ENCODE measurements at places on chromosomes 3 and 15. TPM values are rescaled to one million over a fixed set of nuclear protein-coding genes. Genes with fewer than 3 reads are reported as not detected.

Gene ACTR8
- total RNA-seq, result 45.9 TPM

Gene HTR3E
- not detected for total RNA-seq

- H3K27me3 ChIP-seq, result no peaks in the 10 kb centered on the region
- DNase-seq, result no peak
- no peaks in the 10 kb centered on the region for H3K4me1 ChIP-seq
These were observed 3.7 kb upstream of the GRM2 start for GRCh38 chr3:51703068-51703760.

- H3K36me3 ChIP-seq, result no peaks in the 10 kb centered on the region
- H3K27me3 ChIP-seq, result no peaks in the 10 kb centered on the region
- no peak overlapping the region for H3K4me3 ChIP-seq
These were observed 491.8 kb downstream of the MECOM start for GRCh38 chr3:169171739-169172138.

DNA sequence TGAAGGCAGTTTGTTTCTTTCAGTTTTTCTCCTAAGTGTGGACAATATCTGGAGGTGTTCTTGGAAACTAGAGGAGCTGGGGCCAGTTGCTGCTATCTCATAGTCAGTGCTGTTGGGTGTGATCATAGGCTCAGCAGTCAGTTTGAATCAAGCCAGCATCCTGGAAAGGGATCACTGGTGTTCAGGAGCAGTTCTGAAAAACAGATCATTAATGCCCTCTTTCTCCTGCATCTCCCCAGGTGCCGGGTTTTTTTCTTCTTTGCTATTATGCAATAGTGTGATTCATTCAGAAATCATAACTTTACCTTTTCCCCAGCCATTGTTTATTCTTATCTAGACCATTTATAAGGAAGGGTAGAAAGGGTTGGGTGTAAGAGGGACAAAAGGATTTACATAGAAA lies 24.0 kb downstream of the LNP1 start:
- H3K27me3 ChIP-seq, result peaks cover 7% of the 10 kb centered on the region
- no peak overlapping the region for H3K4me3 ChIP-seq
- H3K4me1 ChIP-seq, result no peaks in the 10 kb centered on the region
- DNase-seq, result no peak

Gene BTLA
- 91.6 TPM for total RNA-seq

Gene FANCD2OS
- not detected for total RNA-seq

DNA sequence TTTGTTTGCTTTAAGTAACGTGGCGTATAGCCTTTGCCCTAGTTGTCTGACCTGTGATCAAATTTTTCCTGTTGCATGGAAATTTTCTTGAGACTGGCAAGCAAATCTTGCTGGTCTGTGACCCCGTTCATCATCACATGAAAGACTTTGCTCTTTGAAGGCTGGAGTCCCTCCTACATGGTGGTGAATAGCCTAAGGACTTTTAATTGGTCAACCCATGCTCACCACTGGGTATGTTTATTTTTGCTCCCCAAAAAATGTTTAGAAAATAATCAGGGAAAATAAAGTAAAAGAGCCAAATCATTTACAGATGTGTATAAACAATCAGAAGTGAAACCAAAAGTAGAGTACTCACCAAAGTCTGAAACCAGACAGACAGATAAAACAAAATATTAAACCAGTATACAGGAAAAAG lies 1075.3 kb upstream of the ALCAM start:
- no peaks in the 10 kb centered on the region for H3K27me3 ChIP-seq
- no peak overlapping the region for H3K4me3 ChIP-seq
- peak overlapping the region; percentile 46 for H3K27ac ChIP-seq
- no peaks in the 10 kb centered on the region for H3K4me1 ChIP-seq
- H3K36me3 ChIP-seq, result no peaks in the 10 kb centered on the region

Gene IGSF10
- not detected for total RNA-seq

- H3K4me1 ChIP-seq, result no peaks in the 10 kb centered on the region
- H3K4me3 ChIP-seq, result no peak overlapping the region
- no peak overlapping the region for H3K27ac ChIP-seq
- no peaks in the 10 kb centered on the region for H3K27me3 ChIP-seq
- H3K36me3 ChIP-seq, result no peaks in the 10 kb centered on the region
These were observed 221.8 kb downstream of the THRB start for GRCh38 chr3:24272875-24273274.

GRCh38 chr3:99862208-99862607 lies 44.5 kb downstream of the CMSS1 start:
- no peak overlapping the region for H3K4me3 ChIP-seq
- H3K27me3 ChIP-seq, result no peaks in the 10 kb centered on the region
- H3K4me1 ChIP-seq, result no peaks in the 10 kb centered on the region
- DNase-seq, result no peak
- no peak overlapping the region for H3K27ac ChIP-seq
- H3K36me3 ChIP-seq, result no peaks in the 10 kb centered on the region

- no peak overlapping the region for H3K4me3 ChIP-seq
- H3K27me3 ChIP-seq, result no peaks in the 10 kb centered on the region
- no peaks in the 10 kb centered on the region for H3K36me3 ChIP-seq
These were observed 6.9 kb downstream of the ATXN7 start for GRCh38 chr3:63870615-63871005.

DNA sequence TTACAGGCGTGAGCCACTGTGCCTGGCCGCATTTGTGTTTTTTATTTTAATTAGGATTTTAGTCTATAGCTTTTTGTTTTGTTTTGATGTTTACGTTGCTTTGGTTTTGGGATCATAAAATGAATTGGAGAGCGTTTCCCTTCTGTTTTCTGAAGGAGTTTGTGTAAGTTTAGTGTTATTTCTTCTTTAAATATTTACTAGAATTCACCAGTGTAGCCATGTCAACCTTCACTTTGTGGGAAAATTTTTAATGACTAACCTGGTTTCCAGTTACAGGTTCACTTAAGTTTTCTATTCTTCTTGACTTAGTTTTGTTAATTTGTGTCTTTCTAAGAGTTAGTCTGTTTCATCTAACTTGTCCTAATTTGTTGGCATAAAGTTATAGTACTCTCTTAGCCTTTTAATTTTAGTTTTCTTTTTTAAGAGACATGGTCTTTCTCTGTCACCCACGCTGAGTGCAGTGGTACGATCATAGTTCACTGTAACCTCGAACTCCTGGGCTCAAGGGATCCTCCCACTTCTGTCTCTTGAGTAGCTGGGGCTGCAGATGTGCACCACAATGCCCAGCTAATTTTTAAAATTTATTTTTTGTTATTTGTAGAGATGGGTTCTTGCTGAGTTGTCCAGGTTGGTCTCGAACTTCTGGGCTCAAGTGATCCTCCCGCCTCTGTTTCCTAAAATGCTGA lies 61.0 kb downstream of the CHD2 start:
- no peaks in the 10 kb centered on the region for H3K4me1 ChIP-seq
- no peak overlapping the region for H3K4me3 ChIP-seq
- H3K27ac ChIP-seq, result no peak overlapping the region
- no peak for DNase-seq
- peaks cover 74% of the 10 kb centered on the region for H3K36me3 ChIP-seq

- H3K27me3 ChIP-seq, result no peaks in the 10 kb centered on the region
- peak overlapping the region; percentile 78 for H3K4me3 ChIP-seq
- no peaks in the 10 kb centered on the region for H3K36me3 ChIP-seq
- peak overlapping the region; percentile 94 for H3K27ac ChIP-seq
These were observed 922 bp downstream of the ADPRH start for GRCh38 chr3:119580067-119580760.

DNA sequence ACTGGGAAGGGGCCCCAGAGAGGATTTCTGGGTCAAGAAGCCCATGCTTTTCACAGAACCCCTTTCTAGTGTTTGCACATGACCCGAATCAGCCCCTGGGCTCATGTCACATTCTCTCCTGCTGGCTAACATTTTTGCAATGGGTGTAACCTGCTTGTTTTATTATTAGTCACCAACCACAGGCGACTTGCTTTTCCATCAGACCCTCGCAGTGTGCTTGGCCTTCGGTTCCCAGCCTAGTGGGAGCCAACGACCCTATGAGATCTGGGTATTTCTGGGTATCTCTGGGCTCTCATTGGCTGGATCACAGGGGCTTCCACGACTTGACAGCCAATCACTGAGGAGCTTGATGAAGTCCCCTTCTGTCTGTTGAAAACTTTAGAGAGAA lies 11.0 kb upstream of the FBLN2 start:
- no peaks in the 10 kb centered on the region for H3K36me3 ChIP-seq
- H3K4me3 ChIP-seq, result no peak overlapping the region
- H3K4me1 ChIP-seq, result peaks cover 3% of the 10 kb centered on the region
- no peaks in the 10 kb centered on the region for H3K27me3 ChIP-seq
- no peak overlapping the region for H3K27ac ChIP-seq
- no peak for DNase-seq

Gene SMCO1
- total RNA-seq, result not detected

DNA sequence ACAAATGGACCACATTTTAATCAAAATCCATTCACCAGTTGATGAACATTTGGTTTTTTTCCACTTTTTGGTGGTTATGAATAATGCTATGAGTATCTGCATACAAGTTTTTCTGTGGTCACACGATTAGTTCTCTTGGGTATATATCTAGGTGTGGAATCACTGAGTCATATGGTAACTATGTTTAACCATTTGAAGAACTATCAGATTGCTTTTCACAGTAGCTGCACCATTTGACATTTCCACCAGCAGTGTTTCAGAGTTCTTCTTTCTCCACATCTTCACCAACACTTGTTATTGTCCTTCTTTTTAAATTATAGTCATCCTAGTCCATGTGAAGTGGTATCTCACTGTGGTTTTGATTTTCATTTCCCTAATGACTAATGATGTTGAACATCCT lies 33.3 kb upstream of the ATG7 start:
- peaks cover 4% of the 10 kb centered on the region for H3K27me3 ChIP-seq
- H3K4me3 ChIP-seq, result no peak overlapping the region
- no peaks in the 10 kb centered on the region for H3K4me1 ChIP-seq
- H3K36me3 ChIP-seq, result no peaks in the 10 kb centered on the region
- no peak for DNase-seq

DNA sequence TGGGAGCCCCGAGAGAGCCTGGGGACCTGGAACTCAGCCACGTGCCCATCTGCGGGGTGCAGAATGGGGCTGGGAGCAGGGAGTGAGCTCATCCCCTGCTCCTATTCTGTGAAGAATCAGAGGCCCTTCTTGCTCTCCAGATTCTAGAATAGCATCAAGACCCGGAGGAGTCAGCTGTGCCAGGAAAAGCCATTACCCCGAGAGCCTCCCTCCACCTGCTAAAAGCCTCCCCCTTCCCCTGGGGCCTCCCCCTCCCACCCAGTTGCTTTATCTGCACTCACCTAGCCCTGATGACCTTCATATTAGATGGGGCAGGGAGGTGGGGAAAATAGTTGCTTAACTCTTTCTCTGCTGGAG lies 23.1 kb downstream of the CCDC33 start:
- H3K27me3 ChIP-seq, result no peaks in the 10 kb centered on the region
- DNase-seq, result no peak
- H3K4me1 ChIP-seq, result no peaks in the 10 kb centered on the region
- no peak overlapping the region for H3K4me3 ChIP-seq
- H3K36me3 ChIP-seq, result no peaks in the 10 kb centered on the region
- no peak overlapping the region for H3K27ac ChIP-seq

Gene EFL1
- total RNA-seq, result 27.8 TPM

GRCh38 chr3:124935794-124936542 lies 1.4 kb upstream of the MUC13 start:
- no peaks in the 10 kb centered on the region for H3K36me3 ChIP-seq
- DNase-seq, result no peak
- H3K27ac ChIP-seq, result no peak overlapping the region
- H3K4me3 ChIP-seq, result no peak overlapping the region
- H3K27me3 ChIP-seq, result no peaks in the 10 kb centered on the region

Gene ABHD2
- 40.9 TPM for total RNA-seq

GRCh38 chr15:33149919-33150318 lies 44.6 kb downstream of the FMN1 start:
- H3K36me3 ChIP-seq, result no peaks in the 10 kb centered on the region
- DNase-seq, result no peak
- no peaks in the 10 kb centered on the region for H3K27me3 ChIP-seq
- no peak overlapping the region for H3K27ac ChIP-seq
- no peak overlapping the region for H3K4me3 ChIP-seq

GRCh38 chr15:70047386-70048197 lies 50.1 kb downstream of the TLE3 start:
- no peak for DNase-seq
- H3K27me3 ChIP-seq, result no peaks in the 10 kb centered on the region
- peaks cover 3% of the 10 kb centered on the region for H3K4me1 ChIP-seq
- no peak overlapping the region for H3K27ac ChIP-seq
- H3K36me3 ChIP-seq, result no peaks in the 10 kb centered on the region
- H3K4me3 ChIP-seq, result no peak overlapping the region

- no peak for DNase-seq
- H3K27ac ChIP-seq, result no peak overlapping the region
- H3K36me3 ChIP-seq, result no peaks in the 10 kb centered on the region
- H3K27me3 ChIP-seq, result no peaks in the 10 kb centered on the region
- H3K4me1 ChIP-seq, result no peaks in the 10 kb centered on the region
- H3K4me3 ChIP-seq, result no peak overlapping the region
These were observed 13.5 kb upstream of the TSC22D2 start for GRCh38 chr3:150394606-150395005.

DNA sequence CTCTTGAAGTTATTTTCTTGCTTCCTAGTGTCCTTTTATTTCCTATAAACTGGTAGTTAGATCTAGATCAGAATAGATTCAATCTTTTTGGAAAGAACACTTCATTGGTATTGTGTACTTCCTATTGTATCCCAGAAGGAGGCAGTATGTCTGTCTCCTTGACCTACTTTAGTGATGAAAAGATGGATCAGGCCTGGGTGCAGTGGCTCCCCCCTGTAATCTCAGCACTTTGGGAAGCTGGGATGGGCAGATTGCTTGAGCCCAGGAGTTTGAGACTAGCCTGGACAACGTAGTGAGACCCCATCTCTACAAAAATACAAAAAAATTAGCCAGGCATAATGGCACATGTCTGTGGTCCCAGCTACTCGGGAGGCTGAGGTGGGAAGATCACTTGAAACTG lies 12.0 kb downstream of the BSN start:
- no peaks in the 10 kb centered on the region for H3K4me1 ChIP-seq
- H3K27me3 ChIP-seq, result no peaks in the 10 kb centered on the region
- no peak for DNase-seq
- H3K36me3 ChIP-seq, result no peaks in the 10 kb centered on the region
- H3K27ac ChIP-seq, result no peak overlapping the region
- no peak overlapping the region for H3K4me3 ChIP-seq

- H3K4me1 ChIP-seq, result peaks cover 6% of the 10 kb centered on the region
- DNase-seq, result no peak
- no peaks in the 10 kb centered on the region for H3K36me3 ChIP-seq
- no peak overlapping the region for H3K4me3 ChIP-seq
- no peak overlapping the region for H3K27ac ChIP-seq
- peaks cover 4% of the 10 kb centered on the region for H3K27me3 ChIP-seq
These were observed 24.5 kb upstream of the IDH2 start for GRCh38 chr15:90126596-90127435.

DNA sequence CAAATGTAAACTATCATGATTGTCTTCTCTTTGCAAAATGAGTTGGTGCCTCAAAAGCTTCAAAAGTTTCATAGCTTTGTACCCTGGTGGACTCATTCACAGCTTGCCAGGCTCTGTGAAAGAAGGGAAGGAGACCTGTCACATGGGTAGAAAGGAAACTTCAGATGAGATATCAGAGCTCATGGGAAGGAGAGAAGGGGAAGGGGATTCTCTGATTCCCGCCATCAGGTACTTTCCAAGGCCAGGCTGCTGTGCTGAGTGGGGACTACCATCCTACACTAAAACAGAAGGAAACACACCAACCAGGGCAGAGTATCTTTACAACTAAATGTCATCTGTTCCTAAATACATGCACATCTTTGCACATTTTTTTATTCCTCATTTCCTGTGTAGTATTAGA lies 9.2 kb downstream of the ILDR1 start:
- H3K27me3 ChIP-seq, result no peaks in the 10 kb centered on the region
- no peaks in the 10 kb centered on the region for H3K36me3 ChIP-seq
- peaks cover 8% of the 10 kb centered on the region for H3K4me1 ChIP-seq
- H3K27ac ChIP-seq, result no peak overlapping the region
- no peak for DNase-seq

Data from B cell (primary cell).